ENCODE measurements at places on chromosomes 16 and 17.

- DNase-seq = no peak
These were observed 250.1 kb upstream of the PSMD7 start for GRCh38 chr16:74046524-74046923.

GRCh38 chr17:2595716-2596115, 2.3 kb downstream of the PAFAH1B1 start:
- DNase-seq = peak; percentile 34

- DNase-seq = no peak
These were observed 22.0 kb downstream of the NDUFAF8 start for GRCh38 chr17:81261096-81261495.

- no peak for DNase-seq
These were observed 30.0 kb downstream of the TBC1D16 start for GRCh38 chr17:80005360-80006338.

- no peak for DNase-seq
These were observed 32.4 kb downstream of the CACNG4 start for GRCh38 chr17:66996926-66997325.

- DNase-seq = no peak
These were observed 152.6 kb downstream of the PRKCA start for GRCh38 chr17:66455060-66455459.

GRCh38 chr16:8795091-8795490, 2.3 kb downstream of the TMEM186 start:
- DNase-seq = no peak

- DNase-seq = peak; percentile 79
These were observed 196.2 kb upstream of the NLRP1 start for GRCh38 chr17:5780476-5780875.

DNA sequence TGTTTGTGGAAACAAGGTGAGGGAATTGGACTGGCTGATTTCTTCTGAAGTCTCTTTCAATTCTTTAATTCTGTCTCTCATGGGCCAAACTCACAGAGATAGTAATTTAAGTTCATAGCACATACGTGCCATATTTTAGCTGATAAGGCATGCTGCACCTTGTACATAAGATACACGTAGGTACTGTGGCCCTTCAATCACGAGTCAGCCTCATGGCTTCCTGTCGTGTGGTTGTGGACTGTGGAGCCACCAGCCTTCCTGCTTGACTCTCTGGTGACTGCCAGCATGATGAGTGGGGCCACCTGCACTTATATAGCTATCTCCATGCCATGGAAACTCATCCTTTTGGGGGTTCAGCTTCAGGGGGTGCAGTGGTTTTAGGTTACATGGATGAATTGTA, 25.1 kb downstream of the KSR1 start:
- no peak for DNase-seq

DNA sequence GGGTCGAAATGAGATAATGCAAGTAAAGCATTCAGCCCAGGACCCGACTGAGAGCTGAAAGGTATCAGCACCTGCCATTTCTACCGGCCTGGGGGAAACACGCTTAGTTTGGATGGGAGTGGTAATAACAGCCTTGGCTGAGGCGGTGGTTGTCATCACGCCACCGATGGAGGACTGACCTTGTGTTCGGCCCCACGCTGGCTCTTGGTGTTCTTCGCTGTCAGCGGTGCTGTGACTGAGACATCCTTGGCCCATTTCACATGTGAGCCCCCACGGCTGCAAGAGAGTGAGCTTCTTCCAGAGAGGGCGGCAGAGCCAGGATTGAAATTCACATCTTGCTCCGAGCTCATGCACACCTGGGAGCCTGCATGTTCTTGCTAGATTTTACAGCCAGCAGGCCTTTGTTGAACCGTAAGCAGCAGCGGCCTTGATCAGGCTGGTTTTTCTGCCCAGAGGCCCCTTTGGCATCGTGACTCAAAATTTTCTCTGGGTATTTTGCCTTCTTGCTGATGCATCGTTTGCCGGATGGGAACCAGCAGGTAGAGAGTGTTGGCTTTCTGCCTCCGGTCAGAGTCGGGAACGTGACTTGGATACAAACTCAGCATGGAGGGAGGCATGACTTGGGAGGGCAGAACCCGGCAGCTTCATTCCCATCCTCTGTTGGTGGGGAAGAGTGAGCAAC, 341.5 kb downstream of the SNX29 start:
- DNase-seq = no peak

DNA sequence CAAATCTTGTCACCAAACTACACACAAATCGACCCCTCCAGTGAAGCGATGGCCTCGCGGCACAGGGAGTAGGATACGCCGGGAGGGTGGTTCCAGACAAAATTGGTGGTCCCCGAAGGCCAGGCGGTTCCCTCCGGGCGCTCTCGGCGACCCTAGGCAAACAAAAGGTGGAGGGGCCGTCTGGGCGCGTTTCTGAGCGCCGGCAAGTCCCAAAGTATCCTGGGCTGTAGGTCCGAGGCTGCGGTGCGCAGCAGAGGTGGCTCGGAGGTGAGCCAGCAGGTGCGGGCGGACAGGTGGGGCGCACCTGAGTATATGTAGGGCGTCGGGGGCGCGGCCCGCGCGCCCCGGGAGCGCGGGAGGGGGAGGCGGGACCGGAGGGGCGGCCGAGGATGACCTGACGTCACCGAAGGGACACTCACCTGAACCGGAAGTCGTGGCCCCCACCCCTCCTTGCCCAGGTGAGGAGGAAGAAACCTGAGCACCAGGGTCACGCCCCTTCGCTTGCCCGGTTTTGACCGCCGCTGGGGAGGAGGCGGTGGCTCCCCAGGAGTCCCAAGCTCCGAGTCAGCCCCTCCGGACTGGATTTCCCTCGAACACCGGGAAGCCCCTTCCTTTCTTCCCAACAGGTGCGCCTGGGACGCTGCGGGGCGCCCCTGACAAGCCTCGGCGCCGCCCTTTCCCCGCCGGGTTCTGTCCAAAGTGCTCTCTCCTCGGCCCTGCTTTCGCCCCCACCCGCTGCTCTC, at the start of gene CLDN7:
TSS of gene CLDN7 (minus strand) at position 287 of the 743 bp plus-strand sequence. CDS start 435 bp downstream, outside the sequence.
- no peak for DNase-seq

DNA sequence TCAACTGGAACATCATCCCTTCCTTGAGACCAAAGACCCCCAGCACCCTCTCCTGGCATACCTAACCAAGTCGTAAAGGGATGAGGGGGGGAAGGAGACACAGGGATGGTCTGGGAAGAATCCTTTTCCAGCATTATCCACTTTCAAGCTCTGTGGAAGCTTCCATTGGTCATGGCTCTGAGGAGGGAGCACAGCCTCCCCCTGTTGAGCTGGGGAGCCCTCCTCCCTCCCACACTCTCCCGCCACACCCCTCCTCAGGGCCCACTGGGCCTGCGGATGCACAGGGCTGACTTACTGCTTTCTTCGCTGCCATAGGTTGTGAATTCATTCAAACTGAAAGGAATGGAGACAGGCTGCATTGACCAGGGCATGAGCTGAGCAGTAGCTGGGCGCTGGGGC, 12.4 kb downstream of the CSF3 start:
- DNase-seq = no peak

DNA sequence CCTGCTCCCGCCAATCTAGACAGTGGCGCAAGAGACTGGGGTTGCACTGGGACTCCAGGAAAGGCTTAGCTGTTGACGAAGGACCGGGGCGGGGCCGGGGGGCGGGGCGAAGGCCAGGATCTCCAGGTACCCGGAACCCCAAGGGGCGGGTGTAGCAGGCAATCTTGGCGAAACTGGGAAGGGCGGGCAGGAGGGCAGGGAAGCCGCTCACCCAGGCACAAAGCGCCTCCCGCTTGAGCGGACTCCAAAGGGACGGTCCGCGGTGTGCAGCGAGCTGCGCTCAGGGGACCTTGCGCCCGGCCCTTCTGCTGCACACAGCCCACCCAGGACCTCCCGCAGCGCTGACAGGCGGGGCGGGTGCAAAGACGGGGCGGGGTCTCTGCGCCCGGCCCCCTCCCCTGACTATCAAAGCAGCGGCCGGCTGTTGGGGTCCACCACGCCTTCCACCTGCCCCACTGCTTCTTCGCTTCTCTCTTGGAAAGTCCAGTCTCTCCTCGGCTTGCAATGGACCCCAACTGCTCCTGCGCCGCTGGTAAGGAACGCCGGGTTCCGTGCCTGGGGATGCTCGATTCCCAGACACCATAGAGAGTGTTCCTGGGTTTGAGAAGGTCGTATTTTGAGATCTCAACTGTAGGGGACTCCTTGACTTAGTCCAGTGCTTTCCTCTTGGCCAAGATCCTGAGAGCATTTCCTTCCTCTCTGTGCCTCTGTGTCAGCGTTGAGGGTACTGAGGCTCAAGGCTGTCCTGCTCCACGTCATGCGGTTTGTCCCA, at the start of gene MT1F:
TSS of gene MT1F (plus strand) at position 405 of the 772 bp plus-strand sequence. CDS start at position 505, 100 bp downstream.
- DNase-seq = peak; percentile 31

DNA sequence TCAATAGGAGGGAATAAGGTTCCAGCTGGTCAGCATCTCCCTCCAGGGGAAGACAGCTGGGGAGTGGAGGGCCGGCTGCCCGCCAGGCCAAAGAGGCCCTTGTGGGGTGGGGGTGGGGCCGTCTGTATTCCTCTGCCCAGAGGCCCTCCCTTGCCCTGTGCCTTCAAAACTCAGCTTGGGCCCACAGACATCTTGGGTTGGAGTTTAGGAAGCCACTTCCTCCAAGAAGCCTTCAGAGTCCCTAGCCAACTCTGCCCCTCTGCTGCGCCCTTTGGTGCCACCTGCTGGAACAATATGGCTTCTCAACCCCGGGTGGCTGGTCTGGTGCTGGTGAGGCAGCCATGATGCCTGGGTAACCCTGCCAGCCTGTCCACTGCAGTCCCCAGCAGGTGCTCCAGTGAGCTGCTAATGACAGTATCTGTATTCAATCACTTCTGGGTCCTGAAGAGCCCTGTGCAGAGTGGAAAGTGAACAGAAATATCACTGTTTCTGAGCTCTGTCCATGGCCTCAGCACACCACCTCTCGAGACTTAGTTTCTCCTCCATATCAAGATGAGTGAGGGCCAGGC, 16.7 kb downstream of the HSD11B2 start:
- DNase-seq = no peak

GRCh38 chr16:2838928-2839327, 8.8 kb downstream of the ZG16B start:
- peak; percentile 70 for DNase-seq

DNA sequence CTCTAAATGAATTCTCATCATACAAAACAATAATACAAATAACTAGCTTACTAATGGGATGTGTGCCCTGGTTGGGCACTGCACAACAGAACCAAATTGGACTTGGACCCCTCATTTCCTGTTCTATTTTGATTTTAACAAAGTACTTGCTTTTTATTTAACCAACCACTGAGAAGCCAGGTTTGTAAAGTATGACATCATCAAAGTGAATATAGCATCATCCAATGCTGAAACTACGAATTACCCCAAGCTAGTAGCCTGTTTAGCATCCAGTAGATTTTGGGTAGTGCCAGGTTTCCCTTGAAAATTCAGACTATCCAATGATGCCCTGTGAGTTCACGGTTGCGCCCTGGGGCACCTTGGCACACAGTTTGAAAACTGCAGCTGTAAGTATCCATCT, 51.0 kb downstream of the HYDIN start:
- DNase-seq = no peak

DNA sequence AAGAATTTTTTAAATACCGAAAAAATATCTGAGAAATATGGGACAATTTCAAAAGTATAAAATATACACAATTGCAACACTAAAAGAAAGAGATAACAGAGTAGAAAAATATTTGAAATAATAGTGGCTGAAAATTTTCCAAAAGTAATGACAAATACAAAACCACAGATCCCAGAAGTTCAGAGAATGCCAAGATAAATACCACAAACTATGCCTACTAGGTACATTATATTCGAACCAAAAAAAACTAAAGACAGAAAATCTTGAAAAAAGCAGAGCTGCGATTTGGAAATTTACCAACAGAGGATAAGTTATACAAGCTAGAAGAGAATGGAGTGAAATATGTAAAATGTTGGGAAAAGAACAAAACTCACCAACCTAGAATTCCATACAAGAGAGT, 191.3 kb upstream of the ELAC2 start:
- DNase-seq = peak; percentile 8

DNA sequence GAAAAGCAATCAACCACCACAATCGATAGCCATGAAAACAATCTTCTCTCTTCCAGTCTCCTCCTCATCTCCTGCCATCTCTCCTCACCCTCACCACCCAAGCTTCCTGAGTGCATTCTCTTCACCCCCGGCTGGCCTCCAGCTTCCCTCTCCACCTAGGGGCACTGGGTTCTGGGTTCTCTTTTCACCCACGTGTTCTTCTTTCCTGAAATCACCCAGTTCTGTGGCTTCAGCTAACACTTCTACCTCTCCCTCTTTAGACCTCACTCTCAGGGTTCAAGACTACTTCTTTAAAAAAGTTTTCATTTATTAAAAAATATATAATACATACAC, 8.2 kb downstream of the ITGAM start:
- no peak for DNase-seq

- DNase-seq = no peak
These were observed 7.7 kb downstream of the NKIRAS2 start for GRCh38 chr17:42027590-42027889.

GRCh38 chr17:75439287-75439686, 17.1 kb upstream of the TMEM94 start:
- DNase-seq = no peak

GRCh38 chr17:29698019-29698777, 75.5 kb upstream of the CORO6 start:
- no peak for DNase-seq

GRCh38 chr17:28849281-28849680, 5.5 kb upstream of the ERAL1 start:
- DNase-seq = no peak

DNA sequence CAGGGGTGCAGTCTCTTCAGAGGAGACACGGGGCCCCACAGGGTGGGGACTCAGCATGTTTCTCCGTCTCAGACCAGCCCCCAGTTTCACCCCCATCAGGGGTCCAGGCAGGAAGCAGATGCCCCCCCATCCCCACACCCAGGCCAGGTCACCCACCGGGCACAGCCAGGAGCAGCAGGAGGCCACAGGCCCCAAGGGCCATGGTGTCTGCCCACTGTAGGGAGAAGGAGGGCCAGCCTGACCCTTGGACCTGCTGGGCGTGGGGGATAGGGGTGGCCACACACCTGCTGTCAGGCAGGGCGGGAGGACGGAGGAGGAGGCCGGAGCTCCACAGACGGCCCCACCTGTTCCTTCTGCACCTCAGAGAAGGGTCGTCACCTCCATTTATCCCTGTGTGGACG, at the start of gene TPSG1:
TSS of gene TPSG1 (minus strand) at position 218 of the 401 bp plus-strand sequence. CDS start at position 202, 16 bp downstream.
- DNase-seq = no peak

DNA sequence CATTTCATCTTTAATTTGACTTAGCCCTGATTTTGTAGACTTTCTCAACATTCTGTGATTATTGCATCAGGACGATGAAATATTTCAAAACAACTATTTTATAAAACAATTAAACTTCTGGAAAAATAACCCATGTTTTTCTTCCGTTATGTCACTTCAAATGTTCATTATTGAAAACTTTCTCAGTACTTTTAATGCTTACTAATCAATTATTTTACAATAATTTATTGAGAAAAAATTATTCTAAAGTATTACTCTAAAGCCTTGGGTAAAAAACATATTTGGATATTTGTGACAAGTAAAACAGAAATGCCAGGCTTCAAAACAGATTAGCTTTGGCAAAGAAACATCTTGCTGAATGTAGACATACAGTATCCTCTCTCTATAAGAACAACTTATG, 46.3 kb upstream of the DHX40 start:
- DNase-seq = no peak

- peak; percentile 16 for DNase-seq
These were observed 2.1 kb upstream of the IRX5 start for GRCh38 chr16:54928411-54929089.

All from iris pigment epithelial cell (primary cell).